ENCODE measurements at places on chromosomes 4 and X. TPM values are rescaled to one million over a fixed set of nuclear protein-coding genes. Genes with fewer than 3 reads are reported as not detected.

The CTAG1A gene
- not detected for total RNA-seq

DNA sequence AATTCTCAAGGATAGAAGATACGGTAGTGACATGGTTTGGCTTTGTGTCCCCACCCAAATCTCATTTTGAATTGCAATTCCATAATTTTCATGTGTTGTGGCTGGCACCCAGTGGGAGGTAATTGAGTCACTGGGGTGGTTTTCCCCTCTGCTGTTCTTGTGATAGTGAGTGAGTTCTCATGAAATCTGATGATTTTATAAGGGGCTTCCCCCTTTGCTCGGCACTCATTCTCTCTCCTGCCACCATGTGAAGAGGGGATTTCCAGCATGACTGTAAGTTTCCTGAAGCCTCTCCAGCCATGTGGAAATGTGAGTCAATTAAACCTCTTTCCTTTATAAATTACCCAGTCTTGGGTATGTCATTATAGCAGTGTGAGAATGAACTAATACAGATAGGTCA, 8.5 kb upstream of the SPANXN4 start:
- H3K27me3 ChIP-seq, result no peaks in the 10 kb centered on the region
- no peaks in the 10 kb centered on the region for H3K4me1 ChIP-seq
- H3K36me3 ChIP-seq, result no peaks in the 10 kb centered on the region

The WNK3 gene
- total RNA-seq, result not detected

GRCh38 chr4:15719506-15719905, 16.6 kb downstream of the BST1 start:
- H3K4me3 ChIP-seq, result no peak overlapping the region
- no peak for DNase-seq
- H3K27ac ChIP-seq, result no peak overlapping the region
- no peaks in the 10 kb centered on the region for H3K27me3 ChIP-seq
- H3K4me1 ChIP-seq, result peaks cover 60% of the 10 kb centered on the region
- H3K36me3 ChIP-seq, result no peaks in the 10 kb centered on the region

DNA sequence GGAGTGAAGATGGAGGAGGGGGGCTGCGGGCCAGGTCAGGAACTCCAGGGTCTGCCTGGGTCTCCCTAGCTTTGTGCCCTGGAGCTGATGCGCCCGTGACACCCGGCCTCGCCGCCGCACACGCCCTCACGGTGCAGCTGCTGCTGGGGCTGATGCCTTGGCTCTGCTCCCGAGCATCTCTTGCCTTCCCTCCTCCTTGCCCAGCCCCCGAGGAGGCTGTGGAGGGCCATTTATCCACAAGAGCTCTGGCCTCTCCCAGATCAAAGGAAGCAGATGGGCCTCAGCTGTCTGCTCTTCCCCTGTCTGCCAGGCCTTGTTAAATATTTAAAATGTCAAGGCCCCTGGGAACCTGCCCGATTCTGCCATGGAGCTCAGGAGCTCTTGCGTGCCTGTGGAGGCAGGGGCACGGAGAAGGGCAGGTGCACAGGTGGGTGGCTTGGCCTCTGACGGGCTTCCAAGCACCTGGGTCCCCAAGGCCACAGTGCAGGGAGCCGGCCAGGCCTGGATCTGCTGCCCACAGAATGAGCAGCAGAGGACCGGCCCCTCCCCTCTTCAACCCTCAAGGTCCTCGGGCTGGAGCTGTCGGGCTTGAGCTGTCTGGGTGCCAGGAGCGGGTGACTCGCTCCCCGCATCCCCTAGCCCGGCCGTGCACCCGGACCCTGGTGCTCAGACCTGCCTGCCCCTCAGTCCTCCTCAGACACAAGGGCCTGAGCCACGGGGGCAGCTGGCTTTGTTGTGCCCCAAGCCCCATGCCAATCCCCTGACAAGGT, 20.3 kb downstream of the ATP2B3 start:
- H3K27ac ChIP-seq, result no peak overlapping the region
- H3K4me3 ChIP-seq, result no peak overlapping the region
- peaks cover 10% of the 10 kb centered on the region for H3K27me3 ChIP-seq
- no peaks in the 10 kb centered on the region for H3K36me3 ChIP-seq
- H3K4me1 ChIP-seq, result no peaks in the 10 kb centered on the region
- no peak for DNase-seq

DNA sequence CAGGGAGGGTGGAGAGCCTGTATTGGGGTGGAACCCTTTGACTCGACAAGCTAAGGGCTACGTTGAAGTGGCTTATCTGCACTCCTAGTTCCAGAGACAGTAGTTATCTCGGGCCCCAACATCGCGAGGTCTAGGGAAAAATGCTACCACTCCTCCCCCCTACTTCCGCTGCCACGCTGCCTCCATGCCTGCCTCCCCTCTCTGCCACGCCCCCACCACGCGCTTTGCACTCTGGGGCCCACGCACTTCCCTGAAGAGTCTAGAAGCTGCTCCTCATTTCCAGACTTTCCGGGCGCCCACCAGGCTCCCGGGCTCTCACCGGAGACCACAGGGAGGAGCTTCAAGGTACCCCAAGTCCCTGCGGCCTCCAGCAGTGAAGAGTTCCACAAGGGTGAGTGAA, at the start of gene PASD1:
Gene PASD1, plus strand, starts transcription at position 227 of the 400 bp plus-strand sequence. CDS start 37,879 bp downstream, outside the sequence.
- no peaks in the 10 kb centered on the region for H3K4me1 ChIP-seq
- no peak within 1 kb of the TSS for H3K4me3 ChIP-seq
- H3K27me3 ChIP-seq, result no peaks in the 10 kb centered on the region
- no peak for DNase-seq

The GAGE2A gene
- not detected for total RNA-seq

DNA sequence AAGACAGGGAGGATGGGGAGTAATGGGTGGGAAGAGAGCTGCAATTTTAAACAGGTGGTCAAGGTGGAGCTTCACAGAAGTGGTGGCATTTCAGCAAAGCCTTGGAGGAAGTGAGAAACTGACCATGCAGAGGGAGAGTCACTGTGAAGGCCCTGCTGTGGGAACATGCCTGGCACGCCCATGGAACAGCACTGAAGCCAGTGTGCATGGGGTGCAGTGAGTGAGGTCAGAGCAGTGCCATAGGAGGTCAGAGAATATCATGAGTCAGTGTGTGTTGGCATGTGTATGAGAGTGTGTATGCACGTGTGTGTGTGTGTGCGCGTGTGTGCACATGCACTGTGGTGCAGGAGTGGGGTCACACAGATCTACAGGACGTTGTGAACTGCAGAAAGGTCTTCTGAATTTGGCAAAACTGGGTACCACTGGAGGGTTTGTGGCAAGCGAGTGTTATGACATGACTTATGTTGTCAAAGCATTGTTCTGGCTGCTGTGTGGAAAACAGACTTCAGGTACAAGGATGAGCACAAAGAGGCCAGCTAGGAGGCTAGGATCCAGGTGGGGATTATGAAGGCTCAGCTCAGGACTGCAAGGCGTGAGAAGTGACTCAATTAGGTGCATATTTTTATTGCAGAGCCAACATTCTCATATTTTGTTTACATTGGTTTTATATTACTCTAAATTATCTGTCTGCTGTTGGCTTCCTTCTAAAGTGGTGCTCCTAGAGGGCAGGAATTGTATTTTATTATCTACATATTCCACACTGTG, 34.0 kb downstream of the ZNF827 start:
- H3K36me3 ChIP-seq, result peaks cover 18% of the 10 kb centered on the region
- no peaks in the 10 kb centered on the region for H3K27me3 ChIP-seq

The GAGE12F gene
- total RNA-seq, result not detected

- H3K36me3 ChIP-seq, result peaks cover 5% of the 10 kb centered on the region
- no peak for DNase-seq
- H3K4me3 ChIP-seq, result no peak overlapping the region
- peaks cover 21% of the 10 kb centered on the region for H3K4me1 ChIP-seq
- H3K27ac ChIP-seq, result no peak overlapping the region
Observed at GRCh38 chr4:151983854-151984253, 223.0 kb upstream of the GATB start.

DNA sequence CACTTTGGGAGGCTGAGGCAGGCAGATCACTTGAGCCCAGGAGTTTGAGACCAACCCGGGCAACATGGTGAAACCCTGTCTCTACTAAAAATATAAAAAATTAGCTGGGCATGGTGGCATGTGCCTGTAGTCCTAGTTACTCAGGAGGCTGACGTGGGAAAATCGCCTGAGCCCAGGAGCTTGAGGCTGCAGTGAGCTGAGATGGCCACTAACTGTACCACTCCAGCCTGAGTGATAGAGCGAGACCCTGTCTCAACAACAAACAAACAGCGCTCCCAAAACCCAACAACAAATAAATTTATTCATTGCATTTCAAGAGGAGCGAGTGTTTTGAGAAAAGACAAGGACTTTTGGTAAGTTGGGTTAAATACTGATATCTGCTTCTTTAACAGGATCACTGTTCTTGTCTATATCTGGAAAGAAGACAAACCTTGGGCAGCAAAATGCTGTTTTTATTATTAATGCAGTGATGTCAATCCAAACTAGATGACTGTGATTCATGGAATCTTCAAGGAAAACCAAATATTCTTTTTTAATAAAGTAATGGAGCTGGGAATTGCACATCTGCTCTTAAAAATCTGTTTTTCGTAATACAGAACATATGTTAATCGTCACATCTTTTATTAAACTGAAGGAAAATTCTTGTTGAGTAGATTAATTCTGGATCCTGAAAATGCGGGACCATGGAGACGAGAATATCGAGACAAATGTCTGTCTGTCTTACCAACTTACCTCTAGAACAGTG, 90.8 kb upstream of the LIMCH1 start:
- DNase-seq, result no peak
- H3K36me3 ChIP-seq, result no peaks in the 10 kb centered on the region
- H3K4me3 ChIP-seq, result no peak overlapping the region
- H3K27me3 ChIP-seq, result peaks cover 15% of the 10 kb centered on the region
- H3K4me1 ChIP-seq, result peaks cover 76% of the 10 kb centered on the region
- H3K27ac ChIP-seq, result peak overlapping the region; percentile 53

GRCh38 chr4:128660361-128661215, 148.9 kb upstream of the JADE1 start:
- H3K4me3 ChIP-seq, result no peak overlapping the region
- H3K27me3 ChIP-seq, result peaks cover 6% of the 10 kb centered on the region
- no peak for DNase-seq
- H3K27ac ChIP-seq, result no peak overlapping the region
- peaks cover 7% of the 10 kb centered on the region for H3K4me1 ChIP-seq
- H3K36me3 ChIP-seq, result no peaks in the 10 kb centered on the region

DNA sequence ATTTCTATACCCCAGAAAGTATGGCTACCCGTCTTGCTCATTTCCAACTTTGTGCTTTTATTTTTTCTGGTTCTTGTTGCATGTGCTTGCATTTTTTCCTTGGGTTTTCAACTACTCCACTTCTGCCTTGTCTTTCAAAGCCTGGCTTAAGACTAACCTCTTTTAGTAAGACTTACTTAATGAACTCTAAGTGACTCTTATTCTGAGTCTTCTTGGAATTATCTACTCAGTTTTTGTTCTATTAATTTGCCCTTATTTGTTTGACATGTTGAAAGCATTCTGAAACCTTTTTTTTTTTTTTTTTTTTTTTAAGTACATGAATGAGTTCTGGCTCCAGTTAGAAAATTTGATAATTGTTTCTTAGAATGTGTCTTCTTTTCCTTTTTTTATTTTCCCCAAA, 74.8 kb downstream of the SLIT2 start:
- peaks cover 6% of the 10 kb centered on the region for H3K36me3 ChIP-seq
- DNase-seq, result no peak
- H3K4me3 ChIP-seq, result no peak overlapping the region
- no peaks in the 10 kb centered on the region for H3K27me3 ChIP-seq
- H3K27ac ChIP-seq, result peak overlapping the region; percentile 16

DNA sequence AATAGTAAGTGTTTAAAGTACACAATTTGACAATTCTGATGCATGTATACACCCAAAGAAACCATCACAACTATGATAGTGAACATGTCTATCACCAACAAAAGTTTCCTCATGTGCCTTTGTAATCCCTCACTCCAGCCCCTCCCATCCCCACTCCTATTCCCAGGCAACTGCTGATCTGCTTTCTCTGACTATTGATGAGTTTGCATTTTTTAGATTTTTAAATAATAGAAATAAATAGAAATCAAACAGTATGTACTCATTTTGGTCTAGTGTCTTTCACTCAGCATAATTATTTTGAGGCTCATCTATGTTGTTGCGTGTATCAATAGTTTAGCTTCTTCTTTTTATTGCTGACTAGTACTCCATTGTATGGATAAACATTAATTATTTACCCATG, 5.3 kb upstream of the RPS4X start:
- no peaks in the 10 kb centered on the region for H3K36me3 ChIP-seq
- H3K27me3 ChIP-seq, result peaks cover 3% of the 10 kb centered on the region
- DNase-seq, result no peak
- H3K4me1 ChIP-seq, result peaks cover 20% of the 10 kb centered on the region

The CXCL3 gene
- total RNA-seq, result 1.4 TPM

- DNase-seq, result no peak
- H3K27me3 ChIP-seq, result peaks cover 4% of the 10 kb centered on the region
- H3K4me1 ChIP-seq, result peaks cover 21% of the 10 kb centered on the region
- H3K36me3 ChIP-seq, result no peaks in the 10 kb centered on the region
Observed at GRCh38 chrX:56728321-56728720, 722 bp upstream of the NBDY start.

DNA sequence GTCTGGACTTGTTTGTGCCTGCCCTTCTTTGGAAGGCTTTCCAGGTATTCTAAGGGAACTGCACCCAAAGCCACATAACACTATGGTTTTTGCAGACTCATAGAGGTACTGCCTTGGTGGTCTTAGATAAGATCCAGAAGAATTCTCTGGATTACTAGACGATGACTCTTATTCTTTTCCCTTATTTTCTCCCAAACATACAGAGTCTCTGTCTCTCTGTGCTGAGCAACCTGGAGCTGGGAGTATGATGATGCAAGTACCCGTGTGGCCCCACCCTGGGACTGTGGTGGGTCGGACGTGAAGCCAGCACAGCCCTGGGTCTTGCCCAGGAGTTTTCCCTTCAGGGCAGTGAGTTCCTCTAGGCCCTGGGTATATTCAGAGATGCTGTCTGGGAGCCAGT, 1342.4 kb upstream of the TENM3 start:
- no peaks in the 10 kb centered on the region for H3K36me3 ChIP-seq
- H3K27ac ChIP-seq, result no peak overlapping the region
- no peak for DNase-seq
- no peaks in the 10 kb centered on the region for H3K27me3 ChIP-seq
- H3K4me3 ChIP-seq, result no peak overlapping the region

The FOXP3 gene
- not detected for total RNA-seq

DNA sequence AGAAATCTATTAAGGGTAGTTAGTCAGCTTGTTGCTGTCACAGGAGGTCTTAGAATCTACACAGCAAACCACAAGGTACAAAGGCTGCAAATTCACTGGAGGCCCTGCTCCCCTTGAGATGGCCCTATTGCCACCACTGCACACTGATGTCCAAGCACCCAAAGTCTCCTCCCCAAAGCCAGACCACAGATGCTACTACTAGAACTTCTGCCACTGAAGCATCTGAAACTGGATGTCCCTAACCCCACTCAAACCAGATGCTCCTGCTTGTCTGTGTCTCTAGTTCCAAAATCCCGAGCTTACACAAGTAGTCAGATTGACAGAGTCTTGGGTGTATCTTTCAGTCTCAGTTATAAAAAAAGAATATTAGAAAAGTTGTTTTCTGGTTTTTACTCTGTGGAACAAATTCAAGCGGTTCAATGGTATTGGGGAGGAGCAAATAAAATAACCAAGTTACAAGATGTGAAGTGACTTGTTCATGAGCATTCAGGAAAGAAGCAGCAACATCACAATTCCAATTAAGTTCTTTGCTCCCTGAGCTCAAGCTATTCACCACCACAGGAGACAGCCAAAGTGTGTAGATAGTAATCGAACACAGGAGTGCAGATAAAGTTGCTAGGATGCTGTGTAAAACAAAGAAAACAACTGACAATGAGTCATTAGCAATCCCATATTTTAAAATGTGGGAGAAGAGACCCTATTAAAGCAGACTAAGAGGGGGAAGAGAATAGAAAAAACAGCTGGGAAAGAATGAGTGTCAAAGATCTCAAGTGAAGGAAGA, 352.3 kb downstream of the PDGFC start:
- no peak overlapping the region for H3K4me3 ChIP-seq
- no peaks in the 10 kb centered on the region for H3K36me3 ChIP-seq
- peaks cover 56% of the 10 kb centered on the region for H3K4me1 ChIP-seq
- H3K27me3 ChIP-seq, result no peaks in the 10 kb centered on the region
- H3K27ac ChIP-seq, result no peak overlapping the region

All from HFFc6 (cell line).